ENCODE measurements at places on chromosomes 2 and 18.

- peaks cover 14% of the 10 kb centered on the region for H3K27me3 ChIP-seq
- peaks cover 2% of the 10 kb centered on the region for H3K36me3 ChIP-seq
- H3K27ac ChIP-seq, result no peak overlapping the region
- DNase-seq, result no peak
Measured at GRCh38 chr18:12034241-12035100, 53.2 kb downstream of the IMPA2 start.

GRCh38 chr2:189702071-189702470, 27.6 kb downstream of the ANKAR start:
- DNase-seq, result no peak
- H3K4me1 ChIP-seq, result peaks cover 2% of the 10 kb centered on the region
- no peaks in the 10 kb centered on the region for H3K27me3 ChIP-seq
- no peak overlapping the region for H3K27ac ChIP-seq
- no peak overlapping the region for H3K4me3 ChIP-seq
- peaks cover 6% of the 10 kb centered on the region for H3K36me3 ChIP-seq

DNA sequence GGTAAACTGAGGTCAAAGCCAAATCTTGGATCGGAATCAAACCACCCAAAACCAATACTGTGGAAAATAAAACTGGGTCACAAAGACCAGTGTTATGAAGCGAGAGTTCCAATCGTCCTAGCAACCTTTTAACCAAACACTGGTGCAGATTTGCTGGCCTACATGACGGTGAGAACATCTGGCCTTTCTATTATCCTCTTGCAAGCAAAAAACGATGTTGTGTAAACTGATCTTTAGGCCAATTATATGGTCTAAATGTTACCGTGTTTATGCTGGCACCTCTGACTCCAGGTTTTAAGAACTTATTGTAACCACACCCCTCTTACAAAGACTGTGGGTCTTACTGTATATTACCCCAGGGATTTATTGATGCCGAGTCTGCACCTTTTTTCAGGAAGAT, 145.9 kb downstream of the GFPT1 start:
- peaks cover 2% of the 10 kb centered on the region for H3K27me3 ChIP-seq
- no peak overlapping the region for H3K27ac ChIP-seq
- H3K4me3 ChIP-seq, result no peak overlapping the region
- H3K36me3 ChIP-seq, result no peaks in the 10 kb centered on the region
- DNase-seq, result no peak
- H3K4me1 ChIP-seq, result no peaks in the 10 kb centered on the region

DNA sequence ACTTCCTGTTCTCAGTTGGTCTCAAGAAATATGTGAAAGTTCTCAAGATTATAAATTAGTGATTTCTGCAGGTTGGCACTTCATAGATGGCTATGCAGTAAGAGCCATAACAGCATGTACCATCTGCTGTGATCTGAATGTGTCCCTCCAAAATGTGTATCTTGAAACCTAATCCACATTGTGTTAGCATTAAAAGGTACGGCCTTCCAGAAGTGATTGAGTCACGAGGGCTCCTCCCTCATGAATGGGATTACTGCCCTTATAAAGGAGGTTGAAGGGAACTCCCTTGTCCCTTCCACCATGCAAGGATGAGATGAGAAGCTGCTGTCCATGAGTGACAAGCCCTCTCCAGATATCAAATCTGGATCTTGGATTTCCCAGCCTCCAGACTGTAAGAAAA, 45.0 kb downstream of the METTL4 start:
- no peak overlapping the region for H3K27ac ChIP-seq
- H3K4me3 ChIP-seq, result no peak overlapping the region
- DNase-seq, result no peak
- no peaks in the 10 kb centered on the region for H3K27me3 ChIP-seq
- H3K4me1 ChIP-seq, result no peaks in the 10 kb centered on the region
- no peaks in the 10 kb centered on the region for H3K36me3 ChIP-seq

- H3K27ac ChIP-seq, result no peak overlapping the region
- DNase-seq, result no peak
- H3K36me3 ChIP-seq, result no peaks in the 10 kb centered on the region
- H3K4me1 ChIP-seq, result peaks cover 50% of the 10 kb centered on the region
- no peak overlapping the region for H3K4me3 ChIP-seq
Measured at GRCh38 chr2:38658613-38659012, 7.3 kb upstream of the GALM start.

DNA sequence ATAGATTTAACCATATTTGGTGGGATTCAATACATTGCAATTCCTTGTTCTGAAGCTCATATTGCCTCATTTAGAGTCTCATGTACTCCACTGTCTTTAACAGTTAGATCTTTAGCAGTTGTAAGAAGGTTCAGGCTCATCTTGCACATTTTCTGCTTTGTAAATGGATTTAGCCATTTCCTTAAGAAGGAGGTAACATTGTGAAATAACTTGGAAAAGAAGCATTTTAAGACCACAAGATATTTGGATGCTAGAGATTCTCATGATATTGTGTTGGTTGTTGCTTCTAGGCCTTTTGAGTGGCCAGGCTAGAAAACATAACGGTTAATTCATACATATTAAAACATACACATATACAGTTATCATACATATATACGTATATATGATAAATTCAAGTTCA, 445.8 kb upstream of the NXPH2 start:
- H3K27me3 ChIP-seq, result no peaks in the 10 kb centered on the region
- no peak overlapping the region for H3K4me3 ChIP-seq
- H3K4me1 ChIP-seq, result no peaks in the 10 kb centered on the region
- no peaks in the 10 kb centered on the region for H3K36me3 ChIP-seq
- no peak overlapping the region for H3K27ac ChIP-seq

Data from activated naive CD8-positive, alpha-beta T cell treated with anti-CD3 and anti-CD28 coated beads, Interleukin-2, amount 50 U/mL, for 24 hours (primary cell).